Stimulated activated CD4-positive, alpha-beta T cell treated with anti-CD3 and anti-CD28 coated beads, Interleukin-15, amount 100 ng/mL, for 1 hour (primary cell): ENCODE measurements at places on chromosomes 11 and 22.
A peak's percentile ranks its signal among the peaks of the same experiment; 100 is the strongest.

DNA sequence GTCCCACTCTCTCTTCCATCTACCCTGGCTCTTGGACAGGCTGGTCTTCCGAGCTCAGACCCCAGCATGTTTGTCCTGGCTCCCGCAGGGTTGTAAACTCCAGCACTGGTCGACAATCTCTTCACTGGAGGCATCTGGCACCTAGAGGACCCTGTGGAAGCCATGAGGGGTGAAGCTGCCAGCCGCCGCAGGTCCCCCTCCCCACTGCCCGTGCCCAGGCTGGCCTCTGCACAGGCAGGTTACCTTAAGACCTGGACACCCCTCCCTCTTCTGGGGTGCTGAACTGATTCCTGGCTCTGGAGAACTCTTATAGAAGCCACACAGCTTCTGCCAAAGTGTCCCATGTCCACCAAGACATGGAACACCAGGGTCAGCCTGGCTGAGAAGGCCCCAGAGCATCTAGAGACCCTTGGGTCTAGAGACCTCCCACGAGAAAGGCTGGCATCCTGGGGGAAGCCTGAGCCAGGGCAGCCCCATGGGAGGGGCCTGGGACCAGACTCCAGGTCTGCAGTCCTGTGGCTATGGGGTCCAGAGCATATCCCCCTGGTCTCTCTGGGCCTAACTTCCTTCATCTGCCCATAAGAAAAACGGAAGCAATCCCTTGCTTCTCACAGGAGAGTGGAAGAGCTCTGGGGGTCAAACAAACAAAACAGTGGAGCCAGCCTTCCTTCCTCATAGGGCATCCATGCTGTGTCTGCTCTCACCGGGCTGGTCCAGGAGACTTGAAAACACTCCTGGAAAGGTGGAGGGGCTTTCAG is 30.6 kb downstream of the LMO1 start:
- no peak for DNase-seq

- DNase-seq = no peak
Observed at GRCh38 chr11:64094463-64095260, 58.9 kb downstream of the FLRT1 start.

DNA sequence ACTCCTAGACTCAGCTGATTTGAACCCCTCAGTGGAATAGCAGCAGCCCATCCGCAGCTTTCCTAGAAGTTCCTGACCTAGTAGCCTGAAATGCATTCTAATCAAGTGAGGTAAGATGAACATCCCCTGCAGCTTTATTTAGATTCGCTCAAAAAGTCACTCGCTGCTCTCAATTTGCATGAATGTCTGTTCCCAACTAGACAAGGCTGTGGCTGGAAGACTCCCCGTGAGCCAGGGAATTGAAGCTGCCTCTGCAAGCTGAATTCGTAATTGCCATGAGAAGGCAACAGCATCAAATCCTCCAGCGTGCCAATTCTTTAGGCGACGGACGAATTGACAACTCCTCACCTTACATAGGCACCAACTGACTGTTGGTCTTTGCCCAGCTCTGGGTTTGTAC is 17.1 kb upstream of the SCN3B start:
- DNase-seq = no peak

DNA sequence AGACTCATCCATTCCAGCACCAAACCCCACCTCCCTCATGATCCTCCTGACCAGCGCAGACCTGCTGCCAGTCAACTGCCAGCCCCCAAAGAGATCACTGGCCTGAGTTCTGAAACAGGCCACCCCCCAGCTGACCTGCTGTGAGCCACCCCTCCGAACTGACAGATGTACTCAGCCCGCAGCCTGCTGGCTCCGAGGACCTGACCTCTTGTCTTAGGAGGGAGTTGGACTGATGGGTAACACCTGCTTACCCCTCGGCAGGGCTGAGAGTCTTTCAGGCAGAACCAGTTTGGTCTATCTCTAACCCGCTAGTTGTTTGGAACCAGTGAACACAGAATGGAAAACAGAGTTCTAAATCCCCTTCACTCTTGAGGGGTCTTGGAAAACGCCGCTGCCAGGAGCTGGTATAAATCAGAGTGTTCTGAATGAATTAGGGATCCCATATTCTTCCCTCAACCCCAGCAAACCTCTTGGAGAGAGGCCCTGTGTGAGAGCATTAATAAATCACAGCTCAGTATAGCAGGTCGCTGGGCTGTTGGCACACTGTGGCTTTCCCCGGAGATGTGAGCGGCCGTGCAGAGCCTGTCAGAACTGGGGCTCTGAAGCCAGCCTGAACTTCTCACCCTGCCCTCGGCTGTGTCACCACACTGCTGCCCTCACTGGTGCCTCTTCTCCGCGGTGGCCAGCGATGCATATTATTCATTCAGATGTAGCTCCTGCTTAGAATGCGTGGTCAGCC is 165.1 kb upstream of the NCAM1 start:
- no peak for DNase-seq

DNA sequence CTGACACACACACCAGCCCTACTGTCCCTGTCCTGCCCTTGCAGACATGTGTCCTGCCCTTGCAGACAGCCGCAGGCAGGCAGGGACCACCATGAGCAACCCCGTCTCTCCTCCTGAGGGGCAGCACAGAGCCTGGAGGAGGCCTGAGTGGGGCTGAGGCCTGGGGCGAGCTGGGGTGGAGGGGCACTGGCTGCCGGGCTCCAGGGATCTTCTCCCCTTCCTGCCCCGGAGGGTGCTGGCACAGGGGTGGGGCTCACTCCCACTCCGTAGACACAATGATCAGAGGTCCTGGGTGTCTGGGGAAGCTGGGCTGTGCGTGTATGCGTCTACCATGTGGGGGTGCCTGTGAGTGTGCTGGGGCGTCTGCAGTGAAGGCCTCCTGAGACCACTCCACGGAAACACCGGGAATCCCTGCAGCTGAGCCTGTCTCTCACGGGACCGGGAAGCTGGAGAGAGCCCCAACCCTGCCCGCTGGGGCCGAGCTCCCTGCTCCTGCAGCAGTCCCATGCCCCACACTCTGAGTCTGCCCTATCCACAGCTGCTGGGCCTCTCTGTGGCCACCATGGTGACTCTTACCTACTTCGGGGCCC is 588 bp downstream of the TSPAN32 start:
- DNase-seq = no peak

DNA sequence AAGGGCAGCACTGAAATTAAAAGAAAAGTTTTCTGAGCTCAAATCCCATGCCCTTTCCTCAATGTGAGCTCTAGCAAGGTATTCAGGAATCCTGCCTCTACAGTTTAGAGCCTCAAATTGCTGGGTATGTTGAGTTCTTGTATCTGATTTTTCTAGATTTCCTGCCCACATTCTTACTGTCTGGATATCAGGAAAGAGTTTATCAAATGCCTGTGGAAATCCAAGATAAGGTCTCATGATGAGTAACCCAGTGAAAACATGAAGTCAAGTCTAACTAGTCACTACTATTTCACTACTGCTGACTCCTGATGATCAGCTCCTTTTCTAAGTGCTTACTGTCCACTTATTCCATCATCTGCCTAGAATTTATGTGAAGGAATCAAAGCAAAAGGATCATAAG is 29.8 kb downstream of the LIMK2 start:
- DNase-seq = no peak

DNA sequence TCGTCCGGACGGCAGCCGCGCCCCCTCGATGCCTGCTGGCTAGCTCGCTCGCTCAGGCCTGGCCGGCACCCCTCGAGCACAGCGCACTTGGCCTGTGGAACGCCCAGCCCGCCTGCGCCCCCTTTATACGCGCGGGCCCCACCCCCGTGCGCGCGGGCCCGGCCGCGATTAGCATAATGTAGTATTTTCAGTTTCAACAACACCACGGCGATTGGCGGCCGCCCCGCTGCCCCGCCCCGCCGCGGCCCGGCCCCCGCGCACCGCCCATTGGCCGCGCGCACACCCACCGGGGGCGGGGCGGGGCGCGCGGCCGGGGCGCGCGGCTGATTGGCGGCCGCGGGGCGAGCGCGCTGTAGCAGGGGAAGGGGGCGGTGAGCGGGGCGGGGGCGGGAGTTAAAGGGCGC is at the start of gene CDKN1C:
Gene CDKN1C, minus strand, starts transcription at position 98 of the 404 bp plus-strand sequence. CDS start 319 bp downstream, outside the sequence.
- peak; percentile 71 for DNase-seq

- DNase-seq = peak; percentile 42
Observed at GRCh38 chr11:64652586-64653387, 61.8 kb downstream of the SLC22A12 start.

DNA sequence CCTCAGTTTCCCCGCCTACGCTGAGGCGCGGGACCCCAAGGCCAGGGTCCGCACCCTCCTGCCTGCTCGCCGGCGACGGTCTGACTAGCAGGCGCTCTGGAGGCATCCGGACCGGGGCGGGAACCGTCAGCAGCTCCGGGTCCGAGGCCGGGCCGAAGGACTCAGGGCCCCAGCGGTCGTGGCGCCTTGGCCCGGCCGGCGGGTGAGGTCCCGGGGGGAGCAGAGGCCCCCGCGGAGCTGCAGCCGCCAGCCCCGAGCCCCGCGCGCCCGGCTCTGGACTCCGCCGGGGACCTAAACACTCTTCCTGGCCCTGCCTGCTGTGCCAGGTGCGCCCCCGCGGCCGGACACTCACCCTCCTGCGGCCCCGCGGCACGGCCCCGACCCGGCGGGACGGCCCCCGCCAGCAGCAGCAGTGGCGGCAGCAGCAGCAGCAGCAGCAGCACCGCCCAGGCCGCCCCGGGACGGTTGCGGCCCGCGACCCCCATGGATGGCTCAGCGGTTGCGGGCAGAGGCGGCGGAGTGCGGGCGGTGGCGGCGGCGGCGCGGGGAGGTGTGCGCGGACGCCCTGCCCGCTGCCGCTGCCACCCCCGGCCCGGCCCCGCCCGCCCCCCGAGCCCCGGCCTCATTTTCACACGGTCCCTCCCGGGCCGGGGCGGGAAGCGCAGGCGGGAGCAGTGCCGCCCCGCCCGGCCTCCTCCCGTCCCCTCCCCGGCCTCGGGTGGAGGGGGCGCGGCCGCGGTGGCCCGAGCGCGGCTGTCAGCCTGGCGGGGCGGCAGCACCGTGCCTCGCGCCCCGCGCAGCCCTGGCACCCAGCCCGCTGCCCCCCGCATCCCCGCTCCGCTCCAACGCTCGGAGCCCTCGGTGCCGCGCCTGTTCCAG is at the start of gene SCUBE2:
Gene SCUBE2, minus strand, starts transcription at position 556 of the 879 bp plus-strand sequence. Its CDS starts 71 bp downstream, at position 485.
- DNase-seq = no peak

DNA sequence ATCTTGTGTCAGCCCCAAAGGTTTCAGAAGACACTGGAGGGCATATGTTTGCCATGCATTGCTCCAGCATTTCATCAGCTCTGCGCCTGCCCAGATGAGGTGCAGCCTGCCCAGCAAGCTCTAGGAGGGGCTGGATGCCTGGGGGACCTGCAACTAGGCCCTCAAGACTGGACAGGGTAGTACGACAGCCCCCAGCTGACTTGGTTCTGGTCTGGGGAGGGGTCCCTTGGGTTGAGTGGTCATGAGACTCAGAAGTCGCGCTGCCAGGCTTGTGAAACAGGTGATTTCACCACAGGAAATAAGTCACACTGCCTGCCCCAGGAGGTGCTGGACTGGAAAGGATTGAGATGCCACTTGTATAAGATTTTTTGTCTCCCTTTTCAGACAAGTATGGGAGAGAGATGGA is 23.4 kb downstream of the TPBGL start:
- no peak for DNase-seq

- no peak for DNase-seq
Observed at GRCh38 chr22:31477329-31477728, 12.3 kb downstream of the EIF4ENIF1 start.

DNA sequence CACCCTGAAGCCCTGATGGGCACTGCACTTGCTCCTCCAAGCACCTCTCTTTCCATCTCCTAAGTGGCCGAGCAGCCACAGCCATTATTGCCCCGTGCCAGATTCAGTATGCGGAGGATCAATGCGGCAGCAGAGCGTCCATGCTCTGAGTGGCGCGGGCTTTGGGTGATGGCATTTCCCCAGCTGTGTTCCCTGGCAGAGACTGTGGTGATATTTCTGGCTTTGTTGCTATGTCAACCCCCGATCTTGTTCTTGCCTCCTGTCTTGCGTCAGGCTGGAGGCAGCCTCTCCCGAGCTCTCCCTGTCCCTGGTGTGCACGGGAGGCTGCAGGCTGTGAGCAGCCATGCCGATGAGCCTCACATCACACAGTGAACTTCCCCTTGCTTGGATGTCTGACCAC is 1018.6 kb downstream of the TBC1D22A start:
- no peak for DNase-seq

DNA sequence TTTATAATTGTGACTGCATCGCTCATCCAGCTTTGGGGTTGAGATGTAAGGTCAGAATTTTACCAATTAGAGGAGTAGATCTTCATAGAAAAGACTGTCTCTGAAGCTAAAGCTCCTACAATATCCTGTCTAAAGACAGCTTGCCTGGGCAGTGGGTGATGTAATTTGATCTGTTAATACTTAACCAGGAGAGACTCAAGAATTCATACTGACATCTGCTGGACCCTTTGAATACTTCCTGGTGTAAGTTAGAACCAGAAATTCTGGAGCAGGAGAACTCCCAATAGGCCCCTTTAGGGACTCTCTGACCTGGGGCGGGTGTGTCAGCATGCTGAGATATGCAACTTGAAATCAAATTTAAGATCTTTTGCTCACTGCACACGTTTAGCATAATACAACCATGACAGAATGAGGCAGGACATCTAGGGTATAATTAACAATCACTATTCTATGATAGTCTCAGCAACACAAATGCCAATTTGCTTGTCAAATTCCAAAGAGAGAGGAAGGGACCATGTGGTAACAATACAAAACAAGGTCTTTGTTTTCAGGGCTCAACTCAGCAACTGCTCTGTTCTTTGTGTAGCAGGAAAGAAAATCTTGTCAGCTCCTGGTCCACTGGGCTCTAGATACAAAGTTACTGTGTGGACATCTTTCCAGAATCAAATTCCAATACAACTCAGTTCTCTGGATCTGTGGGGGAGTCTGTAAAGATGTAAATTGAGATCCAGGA is 143.9 kb downstream of the INSC start:
- DNase-seq = no peak

DNA sequence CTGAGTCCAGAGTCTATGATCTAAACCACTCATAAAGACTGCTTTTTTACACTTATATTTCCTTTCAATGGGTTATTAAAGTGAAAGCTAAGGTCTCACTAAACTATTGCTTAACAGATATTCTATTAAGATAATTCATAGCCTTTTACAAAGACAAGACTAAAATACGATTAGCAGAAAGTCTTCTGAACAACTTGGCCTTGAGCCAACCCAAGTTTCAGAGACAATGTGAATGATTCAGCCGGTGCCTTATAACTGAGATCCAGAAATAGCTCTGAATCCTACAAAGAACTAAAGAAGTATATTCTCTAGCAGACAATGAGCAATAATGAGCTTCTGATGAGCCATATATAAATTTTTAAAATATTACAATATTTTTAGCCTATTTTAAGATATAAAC is 41.5 kb upstream of the CARD18 start:
- no peak for DNase-seq

GRCh38 chr11:70790671-70791300 is 392.5 kb downstream of the CTTN start:
- DNase-seq = no peak

- no peak for DNase-seq
Observed at GRCh38 chr11:83051760-83052671, 19.7 kb downstream of the RAB30 start.
